Activated CD4-positive, CD25-positive, alpha-beta regulatory T cell treated with anti-CD3 and anti-CD28 coated beads, Interleukin-2, amount 50 U/mL, for 24 hours (primary cell): ENCODE measurements at places on chromosomes 6 and 20.

DNA sequence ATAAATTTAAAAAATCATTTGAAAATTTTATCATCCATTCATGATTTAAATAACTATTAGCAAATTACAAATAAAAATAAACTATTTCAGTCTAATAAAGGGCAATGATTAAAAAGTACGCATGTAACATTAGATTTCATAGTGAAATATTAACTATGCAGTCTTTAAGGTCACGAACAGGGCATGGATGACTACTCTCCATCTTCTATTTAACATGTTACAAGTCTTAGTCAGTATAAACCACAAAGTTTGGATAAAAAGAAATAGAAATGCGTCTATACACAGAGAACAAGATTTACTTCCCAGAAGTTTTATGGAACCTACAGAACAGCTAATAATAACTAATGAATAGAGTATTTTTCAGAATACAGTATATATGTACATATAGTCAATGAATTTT lies 1016.0 kb downstream of the EYS start:
- ATAC-seq = no peak

DNA sequence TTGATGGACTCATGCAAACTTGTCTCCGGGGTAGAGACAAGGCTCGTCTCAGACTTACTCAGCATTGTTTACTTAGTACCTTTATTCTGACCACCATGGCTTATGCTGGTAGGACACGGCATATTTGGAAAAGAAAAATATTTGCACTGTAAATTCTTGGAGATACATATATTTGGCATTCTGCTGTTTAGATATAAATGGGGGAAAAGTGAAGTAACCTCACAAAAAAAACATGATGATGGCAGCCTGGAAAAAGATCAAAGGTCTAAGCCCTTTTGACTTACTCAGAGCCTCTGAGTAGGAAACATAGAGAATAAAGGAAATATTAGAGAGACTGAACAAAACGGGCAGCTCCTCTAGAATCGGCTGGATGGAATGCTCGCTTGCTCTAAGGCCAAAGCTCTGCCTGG lies 32.5 kb downstream of the PDE10A start:
- no peak for ATAC-seq

DNA sequence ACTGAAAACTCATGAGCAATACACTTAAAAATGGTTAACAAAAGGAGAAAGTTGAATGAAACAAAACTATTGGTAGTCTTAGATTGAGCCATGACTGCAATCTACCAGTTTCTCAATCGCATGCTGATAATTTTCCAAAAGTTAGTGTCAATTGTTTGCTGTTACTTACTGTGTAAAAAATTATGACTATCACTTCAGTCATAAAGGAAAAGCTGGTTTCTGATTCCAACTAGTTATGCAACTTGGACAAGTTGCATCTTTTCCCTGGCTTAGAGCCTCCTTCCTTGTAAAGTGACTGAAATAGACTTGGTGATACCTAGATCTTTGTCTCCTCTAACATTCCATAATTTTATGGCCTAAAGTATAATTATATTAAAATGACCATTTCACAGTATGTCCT lies 88.3 kb upstream of the PAK5 start:
- no peak for ATAC-seq

GRCh38 chr6:170289180-170289931 lies 1.5 kb downstream of the DLL1 start:
- ATAC-seq = peak; percentile 8

GRCh38 chr20:49891476-49892110 lies 23.7 kb downstream of the SPATA2 start:
- no peak for ATAC-seq
